ENCODE measurements at places on chromosomes 6 and 20. TPM values are rescaled to one million over a fixed set of nuclear protein-coding genes. Genes with fewer than 3 reads are reported as not detected.

The FAM210B gene
- total RNA-seq = 37.2 TPM

The QRSL1 gene
- 9.6 TPM for total RNA-seq

The PSORS1C2 gene
- total RNA-seq = not detected

DNA sequence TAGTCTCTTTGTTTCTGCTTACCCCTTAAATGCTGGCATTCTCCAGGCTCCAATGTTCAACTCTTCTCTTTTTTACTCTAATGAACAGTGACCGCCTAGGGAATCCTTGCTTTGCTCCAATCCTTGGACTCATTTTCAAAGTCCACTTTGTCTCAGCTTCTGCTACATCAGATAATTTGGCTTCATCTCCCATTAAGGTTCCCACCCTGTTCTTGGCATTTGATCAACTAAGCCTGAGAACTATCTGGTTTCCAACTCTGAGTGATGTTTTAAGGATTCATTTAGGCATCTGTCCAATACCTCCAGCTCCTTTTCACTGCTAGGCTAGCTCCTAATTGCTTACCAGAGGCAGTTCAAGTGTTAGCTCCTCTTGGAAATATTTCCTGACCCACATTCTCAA lies 64.9 kb downstream of the ME1 start:
- DNase-seq = peak; percentile 40

- peak; percentile 20 for DNase-seq
Observed at GRCh38 chr20:48965189-48965910, 43.8 kb downstream of the ARFGEF2 start.

The BNIP5 gene
- total RNA-seq = not detected

The POPDC3 gene
- 15.1 TPM for total RNA-seq

The APCDD1L gene
- total RNA-seq = 37.0 TPM

GRCh38 chr6:135527116-135527959 lies 29.8 kb upstream of the AHI1 start:
- no peak for DNase-seq

The PTGIS gene
- total RNA-seq = not detected

The GPX5 gene
- total RNA-seq = not detected

- no peak for DNase-seq
Observed at GRCh38 chr20:35837577-35838195, 65.9 kb downstream of the PHF20 start.

DNA sequence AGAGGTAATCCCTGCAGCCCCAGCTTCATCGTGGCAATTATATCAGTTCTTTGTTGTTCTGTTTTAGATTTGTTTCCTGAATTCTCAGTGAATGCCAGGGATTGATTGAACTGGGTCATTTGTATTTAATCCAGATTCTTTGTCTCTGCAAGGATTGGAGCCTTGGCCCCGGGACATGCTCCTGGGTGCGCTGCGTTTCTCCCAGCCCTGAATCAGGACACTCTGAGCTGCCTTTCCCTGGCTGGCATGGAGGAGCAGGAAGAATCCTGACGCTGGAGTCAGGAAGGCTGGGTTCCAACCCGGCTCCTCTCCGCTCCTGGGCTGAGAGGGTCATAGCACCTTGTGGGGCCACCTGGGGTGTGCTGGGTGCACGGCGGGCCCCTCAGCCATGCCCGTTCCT lies 545.6 kb downstream of the QKI start:
- DNase-seq = no peak

DNA sequence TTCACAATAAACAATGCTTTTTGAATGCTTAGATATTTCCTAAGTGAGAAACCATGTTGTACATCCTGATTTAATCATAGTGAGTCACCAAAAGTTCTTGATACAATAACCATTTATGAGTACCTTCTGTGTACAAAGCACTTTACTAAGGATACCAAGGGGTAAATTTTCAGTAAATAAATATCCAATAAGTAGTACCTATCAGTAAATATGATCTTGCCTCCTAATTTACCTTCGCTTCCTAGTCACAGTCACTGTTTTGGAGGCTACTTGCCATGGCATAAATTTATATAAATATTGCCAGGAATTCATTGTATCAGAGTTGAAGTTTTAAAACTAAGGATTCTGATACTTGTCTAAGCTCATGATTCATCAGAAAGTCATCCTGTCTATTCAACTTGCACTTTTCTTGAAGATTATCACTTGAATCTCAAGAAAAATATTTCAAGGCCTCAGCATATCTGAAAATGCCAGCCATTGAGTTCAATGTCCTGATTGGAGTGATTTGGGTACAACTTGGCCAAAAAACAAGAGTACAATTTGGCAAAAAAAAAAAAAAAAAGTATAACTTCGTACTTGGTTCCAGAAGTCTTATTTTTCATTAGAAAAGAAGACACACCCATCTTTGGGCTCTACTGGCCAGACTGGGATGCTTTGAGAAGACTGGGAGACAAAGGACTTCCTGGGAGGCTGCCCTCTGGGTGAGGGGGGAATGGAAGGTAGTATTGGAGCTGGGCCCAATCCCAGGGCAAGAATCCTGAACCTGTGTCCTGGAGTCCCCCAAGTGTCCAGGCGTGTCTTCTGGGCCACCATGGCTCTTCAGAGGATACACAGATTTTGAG lies 32.8 kb downstream of the RAB22A start:
- peak; percentile 73 for DNase-seq

The NPEPL1 gene
- 17.0 TPM for total RNA-seq

The HELZ2 gene
- 13.2 TPM for total RNA-seq

- no peak for DNase-seq
Observed at GRCh38 chr6:110981202-110981600, 637 bp upstream of the RPF2 start.

- DNase-seq = no peak
Observed at GRCh38 chr20:50376179-50376887, 133.8 kb upstream of the PTPN1 start.

Measured in HFFc6 (cell line).